Stimulated activated naive CD4-positive, alpha-beta T cell (primary cell): ENCODE measurements at places on chromosomes 12 and 14.

GRCh38 chr14:75566752-75567151, 11.7 kb upstream of the FLVCR2 start:
- DNase-seq: no peak

- no peak for DNase-seq
Observed at GRCh38 chr14:31027847-31028246, 1.7 kb upstream of the STRN3 start.

GRCh38 chr12:5506821-5507231, 74.9 kb downstream of the NTF3 start:
- no peak for DNase-seq

DNA sequence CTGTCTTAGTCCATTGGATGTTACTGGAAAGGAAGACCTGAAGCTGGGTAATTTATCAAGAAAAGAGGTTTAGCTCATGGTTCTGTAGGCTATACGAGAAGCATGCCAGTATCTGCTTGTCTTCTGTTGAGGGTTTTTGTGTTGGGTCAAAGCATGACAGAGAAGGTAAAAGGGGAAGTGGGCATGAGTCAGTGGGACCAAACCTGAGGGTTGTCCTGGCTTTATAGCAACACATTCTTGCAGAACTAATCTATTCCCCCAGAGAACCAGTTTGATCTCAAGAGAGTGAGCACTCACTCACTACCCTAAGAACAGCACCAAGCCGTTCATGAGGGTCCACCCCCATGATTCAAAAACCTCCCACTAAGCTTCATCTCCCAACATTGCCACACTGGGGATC, 19.0 kb upstream of the KRAS start:
- no peak for DNase-seq

- no peak for DNase-seq
Observed at GRCh38 chr12:121114806-121115205, 17.9 kb upstream of the P2RX7 start.

DNA sequence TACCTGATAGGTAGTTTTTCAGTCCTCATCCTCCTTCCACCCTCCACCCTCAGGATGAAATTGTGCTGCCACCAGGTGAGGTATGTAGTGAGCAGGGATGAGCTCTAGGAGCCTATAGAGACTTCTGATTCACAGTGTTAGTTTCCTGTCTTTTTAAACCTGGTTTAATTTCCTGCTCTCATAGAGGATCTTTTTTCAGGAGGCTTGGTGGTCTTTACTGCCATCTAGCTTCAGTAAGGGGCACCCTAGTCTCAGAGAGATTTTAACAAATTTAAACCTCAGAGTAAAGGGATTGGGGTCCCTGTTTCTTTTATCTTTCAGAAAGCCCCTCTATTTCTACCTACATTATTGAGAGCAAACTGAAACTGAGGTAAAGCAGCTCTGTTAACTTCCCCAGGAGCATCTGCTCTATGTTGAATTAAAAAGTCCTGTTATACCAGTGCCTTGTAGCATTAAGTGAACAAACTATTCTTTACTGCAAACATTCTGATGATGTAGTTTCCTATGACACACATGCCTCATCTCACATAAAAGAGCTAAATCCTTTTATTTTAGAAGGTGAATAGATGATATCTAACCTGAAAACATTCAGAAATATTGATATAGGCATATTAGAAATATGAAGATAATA, 172.2 kb upstream of the DDHD1 start:
- DNase-seq: no peak

GRCh38 chr12:89529738-89530137, 3.9 kb upstream of the POC1B start:
- peak; percentile 18 for DNase-seq

DNA sequence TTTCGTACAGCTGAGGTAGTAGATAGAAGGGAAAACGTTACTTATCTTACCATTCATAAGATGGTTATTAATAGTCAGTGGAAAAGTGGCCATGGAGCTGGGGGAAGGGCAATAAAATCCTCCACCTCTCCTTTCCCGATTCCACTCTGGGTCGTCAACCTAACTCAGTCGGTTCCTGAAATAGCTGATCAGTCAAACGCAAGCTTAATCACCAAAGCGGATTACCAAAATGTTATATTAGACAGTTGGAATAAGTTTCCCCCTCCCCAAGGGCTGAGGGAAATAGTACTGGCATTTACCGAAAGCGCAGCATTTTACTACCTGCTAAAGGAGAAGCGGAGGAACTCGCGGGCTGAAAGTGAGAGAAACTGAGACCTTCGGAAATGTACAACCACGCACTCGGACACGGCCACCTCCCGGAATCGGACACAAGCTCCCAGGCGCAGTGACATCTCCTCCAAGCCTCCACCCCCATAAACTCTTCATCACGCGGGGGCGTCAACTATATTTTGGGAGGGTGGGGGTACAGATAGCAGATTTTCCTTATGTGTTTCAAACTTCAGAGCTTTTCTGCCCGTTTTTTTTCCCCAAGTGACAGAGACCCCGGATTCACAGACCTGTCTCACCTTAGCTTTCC, 1.2 kb downstream of the PPM1H start:
- DNase-seq: no peak

DNA sequence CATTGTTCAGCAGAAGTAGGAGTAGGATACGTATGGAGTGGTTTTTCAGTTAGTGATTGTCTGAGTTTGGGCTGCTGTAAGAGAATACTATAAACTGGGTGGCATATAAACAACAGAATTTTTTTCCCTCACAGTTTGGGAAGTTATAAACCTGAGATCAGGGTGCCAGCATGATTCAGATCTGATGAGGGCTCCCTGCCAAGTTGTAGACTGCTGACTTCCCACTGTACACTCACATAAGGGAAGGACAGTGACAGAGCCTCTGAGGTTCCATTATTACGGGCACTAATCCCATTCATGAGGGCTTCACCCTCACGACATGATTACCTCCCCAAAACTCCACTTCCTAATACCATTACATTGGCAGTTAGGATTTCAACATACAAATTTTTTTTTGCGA, 50.7 kb downstream of the ACSM4 start:
- no peak for DNase-seq
